NCI-H82 (cell line): ENCODE measurements at places on chromosomes 6 and 20.

- no peak for DNase-seq
These were observed 50.4 kb upstream of the CTNNBL1 start for GRCh38 chr20:37643400-37643799.

DNA sequence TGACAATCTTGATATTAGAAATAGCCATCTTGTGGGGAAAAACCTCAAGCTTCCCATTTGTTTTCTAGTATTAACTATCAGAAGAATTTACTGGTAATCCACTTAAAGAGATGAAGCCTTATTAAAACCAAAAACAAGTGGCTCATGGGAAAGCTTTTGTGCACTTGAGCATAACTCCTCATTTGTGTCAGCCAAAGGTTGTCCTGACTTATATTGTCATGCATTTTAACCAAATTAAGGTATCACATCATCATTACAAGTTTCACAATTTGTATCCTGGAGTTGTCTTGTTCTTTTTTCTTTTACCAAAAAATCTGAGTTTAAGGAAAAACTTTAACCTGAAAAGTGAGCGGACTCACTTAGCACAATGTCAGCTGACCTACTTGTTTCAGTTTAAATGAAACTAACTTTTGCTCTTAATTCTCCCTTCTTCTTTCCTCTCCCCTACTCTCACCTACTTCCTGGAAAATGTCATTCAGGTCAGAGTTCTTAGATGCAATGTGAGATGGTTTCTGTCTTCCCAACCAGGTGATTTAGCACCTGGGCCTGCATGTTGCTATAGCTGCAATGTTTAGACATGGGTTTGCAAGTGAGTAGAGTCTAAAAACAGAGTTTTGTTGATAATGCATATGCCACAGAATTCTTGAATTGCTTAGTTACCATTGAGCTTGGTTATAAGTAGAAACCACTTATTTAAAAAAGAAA, 82.8 kb downstream of the TNFAIP3 start:
- DNase-seq = peak; percentile 45

GRCh38 chr6:158910484-158911440, 89.2 kb downstream of the RSPH3 start:
- DNase-seq = peak; percentile 11

DNA sequence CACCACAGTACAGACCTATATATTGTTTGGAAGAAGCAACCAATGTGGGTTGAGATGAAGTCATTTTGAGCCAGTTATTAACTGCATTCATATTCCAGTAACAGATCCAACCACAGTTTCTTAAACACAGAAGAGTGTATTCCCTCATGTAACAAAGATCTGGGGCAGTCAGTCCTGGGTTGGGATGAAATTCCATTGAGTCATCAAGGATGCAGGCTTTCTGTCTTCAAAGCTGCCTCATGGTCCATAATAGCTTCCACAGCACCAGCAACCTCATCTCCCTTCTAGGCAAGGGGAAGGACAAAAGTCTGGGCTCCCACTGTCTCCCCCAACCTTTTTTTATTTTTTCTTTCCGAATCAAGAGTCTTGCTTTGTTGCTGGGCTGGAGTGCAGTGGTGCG, 2.9 kb upstream of the SOD2 start:
- no peak for DNase-seq

DNA sequence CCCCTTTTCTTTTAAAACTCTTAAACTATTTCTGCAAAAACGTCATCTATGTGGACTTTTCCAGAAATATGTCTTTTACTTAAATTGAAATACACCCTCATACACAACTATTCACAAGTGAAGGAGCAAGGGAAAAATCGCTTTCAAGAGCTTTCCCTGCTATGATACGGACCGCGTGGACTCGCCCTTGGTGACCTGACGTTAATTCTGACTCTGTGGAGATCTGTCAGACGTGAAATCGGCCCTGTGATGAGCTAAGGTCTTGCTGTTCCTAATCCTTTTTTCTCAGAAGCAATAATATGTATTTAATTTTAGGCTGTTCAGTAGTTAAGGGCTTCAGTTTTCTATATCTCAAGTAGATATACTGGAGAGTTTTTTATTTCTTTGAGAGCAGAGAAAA, 113.6 kb downstream of the RPP40 start:
- DNase-seq = no peak

DNA sequence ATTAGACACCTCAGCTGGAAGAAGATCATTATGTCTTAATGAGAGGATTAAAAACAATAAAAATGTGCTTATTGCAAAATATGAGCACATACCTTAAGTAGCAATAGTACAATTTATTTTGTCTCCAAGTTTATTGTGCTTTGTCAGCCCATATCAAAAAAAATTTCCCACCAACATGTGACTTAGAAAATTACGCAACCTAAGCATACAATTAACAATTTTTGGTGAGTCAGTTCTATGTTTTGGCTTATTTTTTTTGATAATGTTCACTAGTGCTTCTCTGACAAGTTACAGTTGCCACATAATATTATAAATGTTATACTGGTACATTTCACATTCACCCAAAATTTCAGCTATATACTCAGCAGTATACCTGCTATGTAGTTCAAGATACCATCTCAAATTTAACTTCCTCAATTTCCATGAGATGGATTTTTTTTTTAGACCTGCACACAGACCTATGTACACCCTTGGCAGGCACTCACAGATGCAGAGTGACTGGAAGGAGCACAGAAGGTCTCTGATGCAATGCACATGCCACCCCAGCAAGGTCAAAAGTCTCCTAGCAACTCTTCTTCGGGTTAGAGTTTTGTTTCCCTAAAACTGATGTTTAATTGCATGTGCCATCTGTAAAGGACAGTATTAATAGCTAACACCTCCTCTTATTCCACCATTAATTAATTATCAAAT, 112.4 kb downstream of the PRKN start:
- DNase-seq = no peak
